ENCODE measurements at places on chromosomes 1 and 21.
A peak's percentile ranks its signal among the peaks of the same experiment; 100 is the strongest.

DNA sequence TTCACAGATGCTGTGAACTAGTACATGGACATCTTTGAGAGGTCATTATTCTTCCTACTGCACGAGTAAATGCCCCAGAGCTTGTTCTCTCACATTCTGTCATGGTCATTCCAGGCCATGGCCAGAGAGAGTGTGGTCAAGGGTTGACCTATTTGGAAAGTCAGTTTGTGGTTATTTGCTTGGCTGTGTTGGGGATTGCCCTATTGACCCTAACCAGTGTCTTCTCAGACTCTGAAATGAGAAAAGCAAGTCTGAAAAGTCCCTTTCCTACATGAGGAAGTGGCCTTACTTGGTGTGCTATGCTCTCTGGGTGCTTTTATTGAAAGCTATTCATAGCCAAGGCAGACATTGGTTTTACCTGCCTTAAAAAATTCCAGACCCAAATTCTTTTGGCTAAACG, 26.6 kb downstream of the CLIC6 start:
- no peak for DNase-seq

DNA sequence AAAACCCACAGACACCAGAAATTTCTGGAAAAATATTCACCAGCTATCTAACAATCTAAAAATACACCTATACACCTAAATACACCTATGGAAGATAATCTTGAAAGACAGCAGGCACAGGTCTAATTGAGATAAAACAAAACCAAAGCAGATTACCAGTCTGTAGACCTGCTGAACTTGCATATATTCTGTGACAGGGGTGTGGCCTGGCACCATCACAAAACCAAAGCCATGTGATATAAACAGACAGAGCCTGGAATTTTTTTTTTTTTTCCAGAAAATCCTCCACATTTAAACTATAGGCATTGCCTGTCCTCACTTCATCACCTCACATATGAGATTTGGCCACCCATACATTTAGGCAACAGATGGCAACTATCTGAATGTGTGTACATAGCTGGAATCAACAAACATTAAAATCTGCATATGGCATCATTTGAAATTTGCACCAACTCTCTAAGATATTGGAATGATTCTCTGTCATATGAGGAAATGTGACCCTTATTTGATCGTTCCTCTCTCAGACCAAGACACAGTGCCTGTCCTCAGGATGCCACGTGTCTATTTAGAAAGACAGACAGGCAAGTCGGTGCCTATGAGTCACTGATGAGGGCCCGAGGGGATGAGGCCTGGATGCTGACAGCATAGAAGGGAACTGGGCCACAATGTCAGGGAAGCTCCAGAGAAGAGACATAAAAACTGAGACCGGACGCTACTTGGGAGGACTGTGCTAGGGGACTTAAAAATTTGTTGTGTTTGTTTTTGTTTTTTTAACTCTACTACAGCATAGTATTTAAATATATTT, 32.6 kb downstream of the NMNAT2 start:
- DNase-seq, result no peak

GRCh38 chr1:38025233-38025632, 12.7 kb downstream of the UTP11 start:
- DNase-seq, result no peak

DNA sequence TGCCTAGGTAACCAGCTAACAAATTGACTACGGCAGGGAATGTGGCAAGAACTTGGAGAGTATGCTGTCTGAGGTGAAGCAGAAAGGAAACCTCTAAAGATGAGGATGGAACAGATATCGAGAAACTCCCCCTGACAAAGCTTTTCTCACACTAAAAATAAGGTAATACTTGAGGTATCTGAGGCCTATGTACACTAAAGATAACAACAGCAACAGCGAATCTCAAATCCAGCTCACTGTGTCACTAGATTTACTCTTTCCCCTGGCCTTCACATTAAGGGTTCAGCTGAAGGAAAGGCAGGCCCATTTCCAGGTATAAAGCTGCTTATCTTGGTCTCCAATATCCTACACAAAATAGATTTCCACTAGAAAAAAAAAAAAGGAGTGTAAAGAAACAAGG, 518.0 kb downstream of the KCNT2 start:
- DNase-seq, result no peak

GRCh38 chr21:15763359-15763758, 33.6 kb downstream of the USP25 start:
- DNase-seq, result no peak

GRCh38 chr1:248686815-248687214, 15.8 kb downstream of the OR14I1 start:
- DNase-seq, result no peak

GRCh38 chr1:236081546-236082227, 16.8 kb upstream of the NID1 start:
- no peak for DNase-seq

- no peak for DNase-seq
These were observed 19.7 kb downstream of the DPH5 start for GRCh38 chr1:101005871-101006270.

GRCh38 chr1:61618755-61619154, 106.2 kb downstream of the TM2D1 start:
- DNase-seq, result no peak

DNA sequence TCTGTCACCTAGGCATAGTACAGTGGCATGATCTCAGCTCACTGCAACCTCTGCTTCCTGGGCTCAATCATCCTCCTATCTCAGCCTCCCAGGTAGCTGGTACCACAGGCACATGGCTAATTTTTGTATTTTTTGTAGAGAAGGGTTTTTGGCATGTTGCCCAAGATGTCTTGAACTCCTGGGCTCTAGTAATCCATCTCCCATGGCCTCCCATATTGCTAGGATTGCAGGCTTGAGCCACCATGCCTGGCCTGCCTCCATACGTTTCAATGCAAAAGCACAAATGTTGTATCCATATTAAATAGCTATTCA, 17.6 kb upstream of the GBP3 start:
- DNase-seq, result no peak

- DNase-seq, result no peak
These were observed 262.9 kb downstream of the PLA2G4A start for GRCh38 chr1:187091666-187092065.

GRCh38 chr1:98104289-98104688, 183.5 kb upstream of the DPYD start:
- DNase-seq, result no peak

DNA sequence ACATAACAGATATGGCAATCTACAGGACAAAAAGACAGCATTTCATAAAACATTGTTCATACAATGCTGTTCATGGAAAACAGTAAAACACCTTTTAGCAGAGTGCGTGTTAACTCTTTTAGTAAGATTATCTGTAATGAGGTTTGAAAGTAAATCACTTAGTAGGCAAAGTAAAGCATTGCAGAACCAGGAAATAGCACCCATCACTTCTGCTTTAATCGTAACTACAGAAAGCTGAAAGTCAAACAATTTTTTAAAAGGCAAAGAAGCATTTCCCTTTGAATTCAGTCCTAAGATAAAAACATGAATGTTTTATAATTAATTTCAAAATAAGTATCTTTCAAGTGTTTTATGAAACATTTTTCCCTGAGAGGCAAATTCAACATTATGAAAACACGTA, 63.3 kb upstream of the RNF11 start:
- no peak for DNase-seq

- no peak for DNase-seq
These were observed 5.0 kb upstream of the DUSP23 start for GRCh38 chr1:159775716-159776115.

- no peak for DNase-seq
These were observed 1.8 kb downstream of the SFT2D2 start for GRCh38 chr1:168227620-168228019.

DNA sequence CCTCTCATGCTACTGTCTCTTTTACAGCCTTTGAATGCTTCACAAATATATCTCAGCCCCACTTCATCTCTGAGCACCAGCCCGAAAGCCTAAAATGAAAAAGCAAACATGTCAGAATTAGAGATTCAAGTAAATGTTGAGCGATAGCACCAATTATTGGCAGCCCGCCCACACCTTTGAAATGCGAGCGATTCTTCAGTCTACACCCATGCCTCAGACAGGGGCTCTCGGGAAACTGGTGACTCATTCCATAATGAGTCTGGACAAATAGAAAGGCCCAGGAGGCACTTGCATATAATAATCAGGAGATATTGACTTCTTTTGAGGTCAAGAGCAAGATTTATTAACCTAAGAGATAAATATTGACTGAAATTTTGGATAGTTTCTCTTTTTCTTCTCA, 487.3 kb upstream of the PTBP2 start:
- peak; percentile 87 for DNase-seq

DNA sequence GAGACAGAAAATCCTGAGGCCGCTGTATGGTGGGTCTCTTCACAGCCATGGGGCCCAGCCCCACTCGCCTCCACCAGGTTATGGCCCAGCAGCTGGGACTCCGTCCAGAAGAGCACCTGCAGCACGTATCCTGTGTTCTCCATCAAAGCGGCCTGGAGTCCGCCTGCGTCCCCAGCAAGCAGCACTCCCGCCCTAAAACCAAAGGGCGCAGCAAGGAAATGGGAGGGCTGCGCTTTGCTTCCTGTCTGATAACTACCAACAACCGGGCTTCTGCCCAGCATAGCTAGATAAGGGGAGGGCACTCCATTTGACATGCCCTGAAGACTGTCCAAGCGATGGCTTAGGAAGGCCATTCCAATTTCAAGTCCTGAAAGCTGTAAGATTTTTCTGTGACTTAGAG, 119.9 kb downstream of the KCNJ15 start:
- no peak for DNase-seq

DNA sequence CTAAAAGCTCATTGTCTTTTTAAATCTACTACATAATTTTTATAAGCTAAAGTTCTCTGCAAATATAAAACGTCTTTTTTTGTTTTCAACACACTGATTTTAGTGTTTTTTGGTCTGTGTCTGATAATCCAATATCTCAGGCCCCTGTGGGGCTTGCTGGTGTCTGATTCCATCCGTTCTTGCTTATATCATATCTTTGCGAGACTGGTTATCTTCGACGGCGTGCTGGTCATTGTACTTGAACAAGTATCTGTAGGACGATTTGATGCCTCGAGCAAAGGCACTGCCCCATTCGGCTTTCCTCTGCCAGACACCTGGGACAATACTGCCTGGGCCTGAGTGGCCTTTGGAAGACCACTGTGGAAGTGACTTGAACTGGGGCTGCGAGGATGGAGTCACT, 18.4 kb upstream of the TTLL10 start:
- DNase-seq, result no peak

DNA sequence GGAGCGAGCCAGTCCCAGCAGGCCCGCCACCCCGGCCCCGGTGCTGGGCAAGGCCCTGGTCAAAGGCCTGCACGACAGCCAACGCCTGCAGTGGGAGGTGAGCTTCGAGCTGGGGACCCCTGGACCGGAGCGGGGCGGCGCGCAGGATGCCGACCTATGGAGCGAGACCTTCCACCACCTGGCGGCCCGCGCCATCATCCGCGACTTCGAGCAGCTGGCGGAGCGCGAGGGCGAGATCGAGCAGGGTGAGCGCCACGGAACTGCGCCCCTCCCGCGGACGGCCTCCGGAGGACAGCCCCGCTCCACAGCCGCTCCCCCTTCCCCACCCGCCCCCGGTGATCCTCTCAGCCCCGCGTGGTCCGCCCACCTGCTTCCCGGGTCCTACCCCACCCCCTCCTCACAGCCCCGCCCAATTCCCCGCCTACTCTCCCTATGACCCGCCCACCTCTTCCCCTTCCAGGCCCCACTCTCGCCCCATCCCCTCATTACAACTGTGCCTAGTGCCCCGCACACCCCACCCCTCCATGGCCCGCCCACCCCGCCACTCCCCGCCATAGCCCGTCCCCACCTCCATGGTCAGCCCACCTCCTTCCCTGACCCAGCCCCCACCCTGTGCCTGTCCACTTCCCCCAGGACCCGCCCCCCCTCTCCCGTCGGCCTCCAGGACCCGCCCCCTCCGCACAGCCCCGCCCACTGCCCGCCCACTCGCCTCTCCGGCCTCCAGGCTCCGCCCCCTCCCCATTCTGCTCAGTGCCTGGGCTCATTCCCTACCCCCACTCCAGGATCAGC, 52.7 kb downstream of the VWA5B1 start:
- peak; percentile 64 for DNase-seq

DNA sequence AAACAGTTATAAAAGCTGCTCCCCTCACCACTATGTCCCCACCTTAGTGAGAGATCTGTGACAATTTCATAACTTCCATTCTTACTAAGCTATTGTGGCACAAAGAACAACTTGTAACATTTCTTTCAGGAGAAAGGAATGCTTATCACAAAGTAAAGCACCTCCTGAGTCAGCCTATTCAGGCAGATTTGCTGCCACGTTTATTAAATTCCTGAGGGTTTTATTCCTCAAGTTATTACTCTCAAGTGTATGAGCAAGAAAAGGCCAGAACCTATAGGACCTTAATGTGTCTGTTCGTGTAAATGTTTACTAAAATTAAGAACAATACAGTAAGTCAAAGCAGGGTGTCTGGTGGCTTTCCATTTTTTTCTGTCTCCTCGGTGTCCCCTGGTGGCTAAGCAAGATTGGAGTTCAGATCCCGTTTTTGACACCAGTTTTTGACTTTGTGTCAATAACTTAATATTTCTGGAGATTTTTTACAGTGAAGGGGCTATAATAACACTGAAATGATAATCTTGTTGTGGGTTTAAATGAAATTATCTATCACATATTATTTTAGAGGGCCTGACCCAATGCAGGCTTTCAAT, 1539.6 kb downstream of the BRINP3 start:
- DNase-seq, result no peak

- DNase-seq, result no peak
These were observed 27.3 kb downstream of the EIF4G3 start for GRCh38 chr1:21149430-21149854.

- DNase-seq, result no peak
These were observed 1.9 kb downstream of the PLEKHA6 start for GRCh38 chr1:204357551-204358490.

DNA sequence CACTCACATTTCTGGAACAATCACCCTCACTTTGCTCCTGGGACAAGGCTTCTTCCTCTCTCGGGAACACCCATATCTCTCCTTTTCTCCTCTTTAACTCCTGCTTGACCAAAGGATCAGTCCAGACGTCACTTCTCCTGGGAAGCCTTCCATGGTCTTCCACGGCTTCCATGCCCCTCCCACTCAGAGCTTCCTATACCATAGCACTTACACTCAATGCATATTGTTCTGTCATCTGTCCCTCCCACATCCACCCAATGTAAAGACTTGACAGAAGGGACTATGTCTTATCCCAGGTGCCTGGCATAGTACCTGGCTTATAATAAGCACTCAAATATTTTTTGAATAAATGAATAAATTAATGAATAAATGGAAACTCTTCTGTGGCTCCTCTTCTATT, 28.2 kb downstream of the CD34 start:
- DNase-seq, result no peak

GRCh38 chr1:237834461-237834860, 56.3 kb downstream of the ZP4 start:
- no peak for DNase-seq

Measured in NCI-H1930 (cell line).